ENCODE measurements at places on chromosomes 1 and 21.

GRCh38 chr1:234505769-234506102 lies 26.8 kb upstream of the TARBP1 start:
- no peak for DNase-seq

- DNase-seq, result no peak
Observed at GRCh38 chr1:12629511-12629956, 11.5 kb upstream of the DHRS3 start.

- no peak for DNase-seq
Observed at GRCh38 chr1:243269461-243269801, 13.6 kb downstream of the SDCCAG8 start.

DNA sequence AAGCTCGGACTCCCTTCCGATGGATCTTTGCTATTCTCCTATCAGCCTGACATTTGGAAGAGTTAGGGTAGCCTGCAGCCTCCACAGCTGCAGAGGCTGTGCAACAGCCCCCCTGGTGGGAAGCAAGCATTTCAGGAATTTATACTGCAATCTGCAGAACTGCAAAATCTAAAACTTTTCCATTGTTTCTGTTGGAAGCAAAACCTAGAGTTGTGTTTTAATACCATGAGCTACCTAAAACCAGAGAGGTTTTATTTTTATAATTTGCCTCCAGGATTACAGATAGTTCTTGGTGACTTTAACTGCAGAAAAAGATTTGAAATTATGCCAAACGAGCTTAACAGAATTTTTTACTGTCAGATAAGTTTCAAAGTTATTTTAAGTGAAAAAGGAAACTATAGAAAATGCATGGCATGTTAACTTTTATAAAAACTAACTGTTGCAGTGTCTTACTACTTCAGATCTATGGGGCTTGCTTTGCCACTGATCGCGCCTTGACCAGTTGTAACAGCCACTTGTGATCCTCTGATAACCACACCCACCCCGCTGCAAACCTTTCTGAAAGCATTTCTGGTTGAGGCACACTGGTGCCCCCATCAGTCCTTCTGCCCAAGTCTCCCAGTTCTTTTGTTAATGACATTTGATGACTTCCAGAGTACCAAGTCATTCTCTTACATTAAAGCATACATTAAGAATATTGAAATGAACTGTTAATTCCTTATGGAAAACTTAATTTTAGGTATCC lies 64.8 kb downstream of the PRDM2 start:
- DNase-seq, result no peak

DNA sequence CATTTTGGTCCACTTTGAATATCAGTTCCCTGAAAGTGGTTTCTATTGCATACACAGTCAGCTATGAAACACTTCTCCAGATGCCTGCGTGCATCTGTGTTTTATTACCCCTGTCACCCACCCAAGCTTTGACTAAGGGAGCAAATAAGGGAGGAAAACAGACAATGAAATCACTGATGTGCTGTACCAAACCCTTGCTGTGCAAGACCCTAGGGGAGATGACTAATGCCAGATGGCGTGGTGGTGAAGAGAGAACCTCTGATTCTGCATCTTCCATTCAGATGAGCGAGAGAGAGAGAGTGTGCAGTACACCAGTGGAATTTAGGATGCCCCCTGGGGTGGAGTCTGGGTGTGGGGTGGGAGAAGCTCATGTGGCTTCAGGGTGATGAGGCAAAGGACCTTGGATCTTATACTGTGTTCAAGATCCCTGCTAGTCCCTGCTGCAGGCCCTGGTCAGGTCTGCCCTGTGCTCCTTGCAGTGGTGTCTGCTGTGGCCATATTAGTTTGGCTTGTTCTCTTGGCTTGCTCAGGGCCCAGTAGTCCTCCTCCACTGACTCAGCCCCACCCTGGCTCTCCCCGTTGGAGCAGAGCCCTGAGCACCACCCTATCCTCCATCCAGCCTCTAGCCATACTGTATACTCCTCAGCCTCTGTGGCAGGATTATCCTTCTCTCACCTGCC lies 18.5 kb downstream of the CLCA1 start:
- DNase-seq, result no peak

DNA sequence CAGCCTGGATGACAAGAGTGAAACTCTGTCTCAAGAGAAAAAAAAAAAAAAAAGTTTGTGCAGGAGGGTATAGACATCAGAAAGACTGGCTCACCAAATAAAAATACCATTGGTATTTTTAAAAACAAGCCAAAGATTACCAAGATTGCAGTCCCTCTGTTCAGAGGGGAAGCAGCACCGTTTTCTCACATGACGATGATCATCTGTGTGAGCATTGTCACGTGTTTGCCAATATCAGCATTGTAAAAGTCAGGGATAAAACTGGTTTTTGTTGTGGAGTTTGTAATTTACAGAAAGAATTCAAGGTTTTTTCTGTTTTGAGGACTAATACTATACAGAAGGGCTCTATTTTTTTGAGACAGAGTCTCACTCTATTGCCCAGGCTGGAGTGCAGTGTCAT lies 26.5 kb downstream of the ZNF362 start:
- no peak for DNase-seq

DNA sequence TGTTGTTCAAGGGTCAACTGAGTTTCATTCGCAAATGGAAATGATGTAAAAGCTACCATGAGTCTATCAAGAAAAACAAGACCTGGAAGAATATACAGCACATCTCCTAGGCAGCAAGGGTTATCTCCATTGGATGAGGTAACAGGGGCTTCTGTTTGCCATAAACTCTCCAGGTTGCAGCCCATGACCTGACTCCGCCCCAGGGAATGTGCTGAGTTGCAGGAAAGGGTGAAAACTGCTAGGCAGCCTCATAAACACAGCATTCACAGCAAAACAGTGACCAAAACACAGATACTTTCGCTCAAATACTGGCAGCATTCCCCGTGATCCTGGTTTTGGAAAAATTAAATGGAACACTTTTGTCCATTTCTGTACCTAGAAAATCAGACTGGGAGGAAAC lies 20.2 kb upstream of the ACTA1 start:
- DNase-seq, result no peak

- DNase-seq, result no peak
Observed at GRCh38 chr1:31482482-31483011, 69.5 kb downstream of the SERINC2 start.

DNA sequence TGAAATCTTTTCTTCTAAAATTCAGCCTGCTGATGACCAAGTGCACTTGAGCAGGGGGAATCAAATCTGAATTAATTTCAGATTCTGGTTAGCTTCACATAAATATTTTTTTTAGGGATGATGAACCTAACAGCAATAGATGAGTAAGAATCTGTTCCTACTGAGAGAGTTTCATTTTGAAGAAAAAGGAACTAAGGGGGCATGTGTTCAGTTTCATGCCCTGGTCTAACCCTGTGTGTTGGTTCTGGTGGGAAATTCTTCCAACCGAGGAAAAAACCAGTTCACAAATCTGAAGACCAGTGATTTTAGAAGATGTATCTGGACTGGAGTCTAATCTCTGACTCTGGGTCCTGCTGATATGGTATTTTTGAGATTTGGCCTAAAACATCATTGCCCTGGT lies 13.7 kb downstream of the SELL start:
- no peak for DNase-seq
